NCI-H524 (cell line): ENCODE measurements at places on chromosomes 1 and 21.
A peak's percentile ranks its signal among the peaks of the same experiment; 100 is the strongest.

DNA sequence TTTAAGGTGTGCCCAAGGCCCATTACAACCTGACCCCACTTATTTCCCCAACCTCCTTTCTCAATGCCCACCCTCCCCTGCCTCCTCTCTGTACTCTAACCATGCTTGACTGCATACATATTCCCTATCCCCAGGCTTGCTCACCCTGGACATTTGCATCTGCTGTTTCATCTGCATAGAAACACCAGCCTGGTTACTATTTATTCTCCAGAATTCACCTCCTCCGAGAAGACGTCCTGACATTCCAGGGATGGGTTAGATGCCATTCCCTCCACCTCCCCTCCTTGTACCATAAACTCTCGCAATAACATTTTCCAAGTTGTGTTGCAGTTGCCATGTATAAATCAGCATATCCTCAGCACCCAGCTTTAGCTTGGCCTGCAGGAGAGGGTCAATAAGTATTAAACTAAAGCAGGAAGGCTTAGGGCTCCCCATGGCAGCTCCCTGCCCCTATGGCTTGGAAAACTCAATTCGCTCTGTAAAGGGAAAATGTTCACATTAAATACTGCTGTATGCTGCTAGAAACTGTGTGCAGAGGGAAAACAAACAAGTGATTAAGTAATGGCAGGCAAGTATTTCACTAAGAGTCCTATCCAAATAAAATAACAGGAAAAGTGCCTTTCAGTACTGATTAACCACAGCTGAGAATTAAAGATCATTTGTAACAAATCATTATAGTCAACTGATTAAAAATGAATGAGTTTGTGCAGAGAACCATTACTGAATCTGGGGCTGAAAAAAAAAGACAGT, 202.3 kb downstream of the TNR start:
- DNase-seq = no peak

GRCh38 chr1:153345187-153346076, 3.2 kb downstream of the PGLYRP4 start:
- DNase-seq = no peak

DNA sequence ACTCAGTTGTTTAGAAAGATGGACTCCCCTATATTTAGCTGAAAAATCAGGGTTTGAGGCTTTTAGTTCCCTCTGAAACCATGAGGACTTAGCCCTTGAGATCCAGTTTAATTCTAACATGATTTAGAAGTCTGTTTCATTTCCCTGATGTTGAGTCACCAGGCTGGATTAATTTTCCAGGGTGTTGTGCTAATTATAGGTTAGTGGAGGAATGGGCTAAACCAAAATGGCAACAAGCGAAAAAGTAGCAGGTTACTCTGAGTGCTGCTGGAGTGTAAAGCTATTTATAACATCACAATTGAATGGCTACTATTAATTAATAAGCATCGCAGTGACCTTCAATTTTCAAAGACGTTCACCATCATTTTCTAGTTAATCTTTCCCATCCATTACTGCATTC, 15.5 kb upstream of the USP24 start:
- DNase-seq = no peak

DNA sequence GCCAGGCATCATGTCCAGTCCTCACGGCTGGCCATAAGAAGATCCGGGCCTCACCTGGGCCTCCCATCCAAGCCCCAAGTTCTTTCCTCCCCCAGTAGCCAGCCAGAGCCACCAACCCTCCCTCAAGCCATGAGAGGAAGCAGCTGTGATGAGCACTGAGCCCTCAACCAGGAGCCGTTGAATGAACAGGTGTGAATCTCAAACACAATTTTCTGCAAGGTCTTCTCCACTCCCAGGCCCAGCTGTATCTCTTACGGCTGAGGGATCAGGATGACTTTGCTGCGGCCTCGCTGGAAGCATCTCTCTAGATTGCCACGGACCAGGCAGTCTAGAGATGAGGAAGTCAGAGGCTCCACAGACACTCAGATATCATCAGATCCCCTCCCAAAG, 9.8 kb upstream of the CLDN14 start:
- no peak for DNase-seq

- no peak for DNase-seq
Observed at GRCh38 chr1:104932030-104932915, 1182.6 kb downstream of the AMY1C start.

GRCh38 chr1:150473659-150474058, 13.6 kb upstream of the TARS2 start:
- no peak for DNase-seq

- no peak for DNase-seq
Observed at GRCh38 chr1:212244441-212244840, 40.8 kb upstream of the PPP2R5A start.

GRCh38 chr21:34782506-34783360, 113.9 kb downstream of the CLIC6 start:
- peak; percentile 66 for DNase-seq

DNA sequence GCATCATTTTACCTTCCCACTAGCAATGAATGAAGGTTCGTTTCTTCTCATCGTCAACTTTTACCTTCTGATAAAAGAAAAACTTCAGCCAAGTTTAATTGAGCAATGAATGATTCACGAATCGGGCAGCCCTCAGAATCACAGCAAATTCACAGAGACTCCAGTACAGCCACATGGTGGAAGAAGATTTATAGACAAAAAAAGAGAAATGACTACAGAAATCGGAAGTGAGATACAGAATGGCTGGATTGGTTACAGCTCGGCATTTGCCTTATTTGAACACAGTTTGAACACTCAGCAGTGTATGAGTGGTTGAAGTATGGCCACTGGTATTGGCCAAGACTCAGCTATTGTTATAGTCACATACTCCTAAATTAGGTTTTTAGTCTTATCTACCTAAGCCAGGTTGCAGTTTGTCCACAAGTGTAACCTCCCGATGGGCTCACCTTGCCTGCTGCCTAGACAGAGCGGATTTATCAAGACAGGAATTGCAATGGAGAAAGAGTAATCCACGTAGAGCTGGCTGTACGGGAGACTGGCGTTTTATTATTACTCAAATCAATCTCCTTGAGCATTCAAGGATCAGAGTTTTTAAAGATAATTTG, 15.3 kb downstream of the AK4 start:
- DNase-seq = no peak

GRCh38 chr1:112666946-112667345, 7.5 kb upstream of the MOV10 start:
- DNase-seq = no peak

DNA sequence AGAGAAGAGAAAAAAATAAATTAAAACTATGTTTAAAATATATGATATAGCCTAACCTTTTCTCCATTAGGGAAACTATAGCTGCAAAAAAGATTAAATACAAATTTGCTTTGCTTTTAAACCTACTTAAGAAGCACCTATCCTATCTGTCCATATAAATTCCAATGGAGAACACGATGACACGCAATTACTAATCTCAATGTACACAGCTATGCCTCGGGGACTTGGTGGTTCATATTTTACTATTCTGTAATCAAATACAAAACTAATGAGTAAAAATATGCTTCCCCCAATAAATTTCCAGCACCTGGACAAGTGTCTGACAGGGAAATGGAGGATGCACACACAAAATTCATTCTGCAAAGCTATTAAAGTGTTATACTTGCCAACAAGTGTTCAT, 386.4 kb downstream of the LMO4 start:
- DNase-seq = no peak

DNA sequence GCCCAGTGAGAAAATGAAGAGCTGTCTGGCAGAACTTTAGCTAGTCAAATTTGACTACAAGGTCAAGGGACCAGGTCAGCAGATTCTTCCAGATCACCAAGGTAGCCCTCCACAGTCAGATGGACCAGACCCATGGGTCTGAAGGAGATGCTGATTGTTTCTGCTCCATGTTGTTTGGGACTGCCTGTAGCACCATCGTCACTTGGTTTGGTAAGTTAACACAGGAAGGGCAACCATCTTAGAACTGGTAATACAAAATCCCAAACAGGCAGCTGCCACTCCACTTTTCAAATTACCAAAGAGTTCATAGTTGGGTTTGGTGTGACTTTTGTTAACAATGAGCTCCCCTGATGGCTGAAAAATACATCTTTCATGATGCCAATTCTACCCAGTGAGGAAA, 9.0 kb downstream of the ITPKB start:
- DNase-seq = no peak

- no peak for DNase-seq
Observed at GRCh38 chr1:155744711-155745283, 55.9 kb downstream of the DAP3 start.

DNA sequence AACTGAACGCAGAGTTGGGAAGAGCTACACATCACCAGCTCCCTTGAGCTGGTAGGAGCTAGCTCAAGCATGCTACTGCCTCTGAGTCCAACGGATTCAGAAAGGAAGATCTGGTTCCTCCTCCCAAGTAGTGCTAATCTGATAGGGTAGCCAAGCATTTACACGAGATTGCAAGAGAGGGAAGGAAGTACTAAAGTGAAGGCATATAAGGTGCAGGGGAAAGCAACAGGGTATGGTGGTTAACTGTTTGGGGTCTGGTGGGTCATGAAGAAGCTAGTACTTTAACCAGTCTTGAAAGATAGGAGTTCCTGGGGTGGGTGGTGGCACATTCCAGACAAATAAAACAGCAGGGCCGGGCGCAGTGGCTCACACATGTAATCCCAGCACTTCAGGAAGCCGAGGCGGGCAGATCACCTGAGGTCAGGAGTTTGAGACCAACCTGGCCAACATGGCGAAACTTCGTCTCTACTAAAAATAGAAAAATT, 20.2 kb upstream of the ZNF436 start:
- no peak for DNase-seq

- no peak for DNase-seq
Observed at GRCh38 chr21:17779496-17779895, 39.7 kb downstream of the C21orf91 start.

- DNase-seq = peak; percentile 29
Observed at GRCh38 chr1:93448983-93449804, 1.3 kb downstream of the FNBP1L start.

DNA sequence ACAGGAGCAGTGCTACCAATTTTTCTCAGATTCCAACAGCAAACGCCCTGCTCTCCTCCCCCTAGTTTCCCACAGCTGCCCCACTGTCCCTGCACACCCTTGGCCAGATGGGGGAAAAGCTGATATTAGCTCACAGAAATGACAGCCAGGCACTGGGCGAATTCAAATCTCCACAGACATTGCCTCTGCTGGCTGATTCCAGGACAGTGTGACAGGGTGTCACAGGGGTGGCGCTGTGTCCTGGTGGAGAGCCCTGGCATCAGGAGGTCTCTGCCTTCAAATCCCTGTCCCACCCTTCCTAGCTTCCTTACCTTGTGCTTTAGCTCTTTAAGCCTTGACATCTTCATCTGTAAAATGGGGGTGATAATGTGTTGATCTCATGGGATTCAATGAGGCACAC, 10.4 kb downstream of the OLIG1 start:
- DNase-seq = peak; percentile 57

- DNase-seq = no peak
Observed at GRCh38 chr21:32975811-32976431, 49.8 kb upstream of the OLIG2 start.

DNA sequence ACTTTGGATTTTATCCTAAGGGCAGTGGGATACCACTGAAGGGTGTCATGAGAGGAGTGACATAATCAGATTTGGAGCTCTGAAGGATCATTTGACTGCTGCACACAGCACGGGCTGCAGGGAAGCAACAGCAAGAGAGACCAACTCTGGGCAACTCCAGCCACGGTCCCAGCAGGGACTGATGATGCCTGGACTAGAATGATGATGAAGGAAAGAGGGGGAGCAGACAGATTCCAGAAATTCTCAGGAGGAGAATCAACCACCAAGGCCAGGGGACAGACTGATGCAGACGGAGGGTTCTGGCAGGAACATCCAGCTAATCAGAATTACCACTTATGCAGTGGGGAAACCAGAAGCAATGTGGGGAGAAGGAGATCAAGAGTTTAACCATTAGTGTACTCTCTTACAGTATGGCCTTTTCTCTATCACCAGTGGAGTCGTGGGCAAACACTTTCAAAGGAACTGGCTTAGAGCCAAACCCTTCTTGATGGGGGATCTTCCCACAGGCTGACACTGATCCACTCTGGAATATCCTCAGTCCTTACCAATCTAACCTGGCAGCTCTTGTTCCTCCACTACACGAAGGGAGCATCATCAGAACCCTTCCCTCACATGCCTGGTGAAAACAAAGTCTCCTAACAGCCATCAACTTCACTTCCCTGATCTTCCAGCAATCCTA, 3.3 kb downstream of the URB1 start:
- DNase-seq = no peak

DNA sequence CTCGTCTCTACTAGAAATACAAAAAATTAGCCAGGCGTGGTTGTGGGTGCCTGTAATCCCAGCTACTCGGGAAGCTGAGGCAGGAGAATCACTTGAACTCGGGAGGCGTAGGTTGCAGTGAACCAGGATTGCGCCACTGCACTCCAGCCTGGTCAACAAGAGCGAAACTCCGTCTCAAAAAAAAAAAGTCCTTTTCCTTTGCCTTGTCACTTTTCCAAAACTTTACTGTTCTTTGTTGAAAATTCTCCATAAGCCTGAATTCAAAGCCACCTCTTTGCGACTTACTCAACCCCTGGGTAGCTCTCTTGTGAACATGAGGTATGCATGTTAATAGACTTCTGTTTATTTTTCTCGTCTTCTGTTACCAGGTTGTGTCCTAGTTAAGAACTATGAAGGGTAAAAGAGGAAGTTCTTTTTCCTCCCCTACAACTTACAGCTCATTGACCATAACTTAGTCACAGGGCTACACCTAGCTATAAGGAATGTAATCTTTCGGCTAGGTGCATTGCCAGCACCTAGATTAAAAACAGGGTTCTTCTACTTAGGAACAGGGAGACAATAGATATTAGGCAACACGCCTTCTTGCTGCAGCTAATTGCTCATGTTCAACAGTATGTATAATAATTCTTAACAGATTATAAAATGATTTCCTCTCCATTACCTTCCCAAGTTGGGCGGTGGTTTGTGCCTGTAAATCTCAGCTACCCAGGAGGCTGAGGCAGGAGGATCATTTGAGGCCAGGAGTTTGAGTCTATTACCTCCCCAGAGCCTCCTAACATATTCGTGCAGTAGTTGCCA, 40.9 kb downstream of the PTAFR start:
- no peak for DNase-seq

GRCh38 chr1:81781749-81782148, 19.0 kb upstream of the ADGRL2 start:
- no peak for DNase-seq

GRCh38 chr1:150511551-150511950, 3.6 kb downstream of the ECM1 start:
- DNase-seq = no peak

GRCh38 chr1:39648496-39648895, 9.1 kb upstream of the HEYL start:
- no peak for DNase-seq

DNA sequence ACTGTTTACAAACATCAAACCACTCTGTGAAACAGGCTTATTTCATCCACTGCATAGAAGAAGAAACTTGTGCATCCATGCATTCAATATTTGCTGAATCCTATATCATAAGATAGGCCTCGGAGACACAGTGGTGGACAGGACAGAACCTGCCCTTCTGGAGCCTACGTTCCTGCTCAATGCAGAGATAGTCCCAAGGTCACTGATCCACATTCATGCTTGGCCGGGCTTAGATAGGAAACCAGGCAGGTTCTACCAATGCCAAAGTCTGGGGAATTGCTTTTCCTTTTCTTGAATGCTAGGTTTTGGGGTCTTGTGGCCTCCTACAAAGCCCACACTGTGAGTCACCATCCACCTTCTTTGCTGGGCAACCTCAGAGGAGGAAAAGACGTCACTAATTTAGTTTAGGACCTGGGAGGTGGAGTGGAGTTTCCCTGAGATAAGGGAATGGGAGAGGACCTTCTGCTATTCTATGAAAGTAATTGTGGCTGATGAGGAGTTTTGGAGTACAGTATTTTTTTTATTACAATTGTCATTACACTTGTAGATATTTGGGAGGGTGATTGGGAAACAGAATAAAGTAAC, 99.7 kb upstream of the CD34 start:
- no peak for DNase-seq
